ENCODE measurements at places on chromosomes 5 and 9. TPM values are rescaled to one million over a fixed set of nuclear protein-coding genes. Genes with fewer than 3 reads are reported as not detected.

DNA sequence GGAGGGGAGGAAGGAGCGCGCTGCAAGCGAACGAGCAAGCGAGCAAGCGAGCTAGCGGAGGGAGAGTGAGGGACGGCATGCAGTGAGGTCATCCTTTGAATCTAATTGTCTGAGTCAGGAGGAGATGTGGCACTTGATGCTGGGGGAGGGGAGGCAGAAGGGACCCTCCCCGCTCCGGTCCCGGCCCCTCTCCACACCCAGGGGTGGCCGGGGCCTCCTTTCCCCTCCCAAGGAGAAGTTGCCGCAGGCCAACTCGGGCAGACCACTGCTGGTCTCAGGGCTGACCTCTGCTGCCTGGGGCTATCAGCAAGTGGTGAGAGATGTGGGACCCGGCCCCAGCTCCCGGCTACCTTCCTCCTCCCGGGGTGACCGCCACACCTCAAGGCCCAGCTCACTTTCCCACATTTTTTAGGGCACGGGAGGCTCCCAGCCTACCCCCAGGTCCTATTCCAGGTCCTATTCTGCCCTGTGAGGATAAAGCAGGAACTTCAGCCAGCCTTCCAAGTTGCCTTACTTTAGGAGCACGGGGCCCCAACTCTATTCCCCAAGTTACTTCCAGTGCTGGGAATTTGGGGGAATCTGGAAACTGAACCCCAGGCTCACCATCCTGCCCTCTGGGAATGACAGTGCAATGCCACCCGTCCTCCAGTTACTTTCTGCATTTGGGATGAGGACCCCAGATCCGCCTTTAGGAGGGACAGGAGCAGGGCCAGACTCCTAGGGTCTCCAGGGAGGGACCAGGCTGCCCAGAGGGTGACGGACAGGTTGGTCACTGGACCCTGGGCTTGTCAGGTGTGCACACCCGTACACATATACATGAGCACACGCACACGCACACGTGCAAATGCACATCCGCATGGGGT is 11.1 kb downstream of the CNTFR start:
- DNase-seq, result no peak

DNA sequence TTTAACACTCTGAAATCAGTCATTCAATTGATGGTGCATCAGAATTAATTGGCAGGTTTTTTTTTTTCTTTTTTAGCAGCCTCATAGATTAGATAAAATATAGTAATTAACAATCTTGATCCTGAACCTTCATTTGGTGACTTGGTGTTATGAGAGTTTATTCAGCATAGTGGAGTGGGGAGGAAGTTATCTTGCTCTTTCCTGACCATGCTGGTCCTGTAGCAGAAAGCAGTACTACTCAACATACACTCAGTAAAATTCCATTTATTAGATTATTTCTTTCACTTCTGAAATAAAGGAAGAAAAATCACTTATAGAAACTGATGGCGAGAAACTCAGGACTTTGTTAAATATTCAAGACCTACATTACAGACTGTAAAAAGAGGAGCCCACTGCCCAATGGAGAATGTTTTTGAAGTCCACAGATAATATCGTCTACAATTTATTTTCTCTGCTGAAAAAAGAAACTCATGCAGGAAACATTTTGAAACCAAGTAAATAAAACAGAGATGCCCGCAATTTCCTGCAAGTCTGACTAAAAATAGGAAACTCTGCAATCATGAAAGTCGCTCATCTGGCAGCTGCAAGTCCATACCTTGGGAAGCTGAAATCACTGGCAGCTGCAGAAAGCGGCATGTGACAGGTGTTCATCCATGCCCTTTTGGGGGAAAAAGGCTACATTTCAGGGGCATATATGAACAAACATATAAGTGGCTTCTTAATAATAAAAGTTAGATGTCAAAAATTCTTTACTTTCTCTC is 233.2 kb upstream of the RFX3 start:
- no peak for DNase-seq

Gene ENHO
- total RNA-seq, result 0.36 TPM

DNA sequence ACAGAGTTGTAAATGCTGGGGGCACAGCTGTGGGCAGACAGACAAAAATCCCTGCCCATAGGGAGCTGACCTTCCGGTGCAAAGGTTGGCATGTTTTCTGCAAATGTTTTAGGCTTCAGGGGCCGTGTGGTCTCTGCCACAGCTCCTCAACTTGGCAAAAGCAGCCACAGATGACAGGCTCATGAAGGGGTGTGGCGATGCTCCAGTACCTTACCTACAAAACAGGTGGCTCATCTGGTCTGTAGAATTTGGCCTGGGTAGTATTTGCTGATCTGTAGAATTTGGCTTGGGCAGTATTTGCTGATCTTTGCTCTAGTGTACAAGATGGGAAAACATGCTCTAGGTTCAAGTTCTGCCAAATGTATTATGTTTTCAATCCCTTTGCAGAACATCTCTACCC is 283.9 kb downstream of the GADD45G start:
- DNase-seq, result no peak

DNA sequence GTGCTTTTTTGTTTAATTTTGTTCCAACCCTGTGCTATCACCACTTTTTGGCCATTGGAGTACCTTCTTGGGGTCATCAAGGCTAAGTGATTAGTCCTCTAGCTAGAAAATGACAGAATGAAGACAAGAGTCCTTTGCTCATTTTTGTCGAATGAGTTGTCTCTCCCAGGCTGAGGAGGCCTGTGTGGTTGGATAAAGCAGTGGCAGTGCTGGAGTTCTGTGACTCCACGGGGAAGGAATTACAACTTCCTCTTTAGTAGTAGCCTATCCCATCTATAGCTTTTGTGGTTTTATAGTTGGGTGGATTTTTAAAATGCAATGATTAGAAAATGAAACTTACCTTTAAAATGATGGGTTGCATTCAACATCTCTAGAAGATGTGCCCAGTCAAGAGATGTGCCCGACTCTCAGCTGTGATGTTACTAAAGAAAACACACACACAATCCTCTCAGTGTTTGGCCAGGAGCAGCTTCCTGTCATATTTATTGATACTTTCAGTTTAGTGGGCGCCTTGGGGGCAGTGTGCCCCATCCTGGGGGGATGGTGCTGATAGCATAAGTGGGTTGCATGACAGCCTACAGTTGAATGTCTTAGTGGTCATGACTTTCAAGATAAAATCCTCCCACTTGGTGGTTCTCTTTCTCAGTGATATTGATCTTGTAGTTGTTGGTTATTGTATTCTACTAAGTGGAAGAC is 11.9 kb downstream of the OTULINL start:
- peak; percentile 73 for DNase-seq

Gene SLC6A19
- total RNA-seq, result not detected

- DNase-seq, result no peak
Measured at GRCh38 chr5:171816666-171817065, 31.0 kb downstream of the SMIM23 start.

DNA sequence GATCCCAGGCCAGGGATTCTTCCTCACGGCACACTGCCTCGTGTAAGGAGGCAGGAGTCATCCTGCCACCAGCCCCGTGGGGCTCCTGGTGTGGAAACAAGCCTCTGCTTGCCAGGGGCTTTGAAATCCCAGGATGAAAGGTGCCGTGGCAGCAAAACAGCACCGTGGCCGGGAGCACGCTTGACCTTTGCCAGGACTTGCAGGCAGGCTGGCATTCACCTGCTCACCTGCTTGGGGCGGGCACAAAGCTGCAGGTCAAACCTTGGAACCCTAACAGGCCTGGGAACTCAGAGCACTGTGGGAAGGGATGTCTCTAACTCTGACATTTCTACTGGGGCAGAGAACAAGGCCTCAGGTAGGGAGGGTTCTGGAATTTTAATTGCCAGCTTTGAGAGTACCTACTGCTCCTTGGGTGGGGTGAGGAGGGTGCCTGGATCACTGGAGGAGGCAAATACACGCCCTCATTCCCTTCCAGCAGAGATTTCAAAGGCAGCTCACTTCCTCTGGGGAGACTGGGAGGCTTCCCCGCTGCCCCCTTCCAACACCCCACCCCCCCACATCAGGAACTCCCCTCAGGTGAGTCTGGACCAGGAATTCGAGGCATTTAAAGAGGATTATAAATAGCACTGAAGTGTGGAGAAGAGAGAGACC is 45.6 kb upstream of the STXBP1 start:
- DNase-seq, result no peak

DNA sequence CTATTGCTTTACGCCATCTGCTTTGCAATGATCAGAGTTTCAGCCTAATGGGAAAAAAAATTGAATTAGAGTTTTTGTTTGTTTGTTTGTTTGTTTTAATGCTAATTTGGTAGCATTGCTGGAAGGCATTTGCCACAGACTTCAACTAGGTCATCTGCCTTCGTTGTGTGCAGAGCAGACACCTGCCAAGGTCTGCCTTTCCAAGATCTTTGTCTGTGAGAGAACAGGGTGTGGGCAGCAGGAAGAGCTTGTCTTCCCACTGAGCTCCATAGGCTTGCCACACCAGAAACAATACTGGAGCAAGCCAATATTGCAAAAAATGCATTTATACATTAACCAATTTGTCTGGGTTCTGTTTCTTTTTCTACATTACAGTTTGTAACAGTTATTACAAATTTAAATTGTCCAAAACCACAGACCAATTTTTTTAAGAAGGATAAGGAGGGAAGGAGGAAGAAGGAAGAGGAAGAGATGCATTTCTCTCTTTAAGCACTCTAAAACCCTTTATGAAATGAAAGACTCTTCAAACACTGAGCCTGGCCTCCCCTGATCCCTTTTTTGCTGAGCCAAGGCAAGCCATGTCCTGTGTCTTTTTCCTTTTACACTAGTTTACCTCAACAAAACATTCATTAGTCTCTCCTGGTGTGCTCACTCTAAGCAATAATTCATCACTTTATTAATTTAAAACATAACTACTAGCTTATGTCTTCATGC is 210.5 kb downstream of the SNX18 start:
- DNase-seq, result no peak

GRCh38 chr5:174734571-174735497 is 10.5 kb downstream of the MSX2 start:
- DNase-seq, result no peak

- no peak for DNase-seq
Measured at GRCh38 chr5:39013938-39014337, 60.3 kb downstream of the RICTOR start.

Gene KCNT1
- total RNA-seq, result not detected

DNA sequence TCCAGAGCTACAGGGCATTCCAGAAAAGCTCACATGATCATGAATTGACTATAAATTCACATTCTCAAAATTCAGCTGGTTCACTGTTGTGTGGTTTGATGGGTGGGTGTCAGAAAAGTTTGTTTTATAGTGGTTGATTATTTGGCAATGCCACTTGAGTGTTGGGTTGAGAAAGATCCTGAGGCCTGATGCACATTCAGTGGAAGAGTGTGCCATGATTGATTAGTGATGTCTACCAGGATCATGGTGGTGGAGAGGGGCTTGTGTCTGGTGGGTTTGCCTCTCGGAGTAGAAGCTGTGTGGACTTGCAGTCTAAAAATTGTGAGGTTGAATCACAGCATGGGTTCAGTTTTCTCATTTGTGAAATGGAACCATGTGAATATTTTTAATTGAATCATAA is 2.0 kb downstream of the NDUFS6 start:
- no peak for DNase-seq

Gene ST8SIA4
- total RNA-seq, result not detected

GRCh38 chr9:74858751-74859414 is 28.8 kb downstream of the TRPM6 start:
- no peak for DNase-seq

DNA sequence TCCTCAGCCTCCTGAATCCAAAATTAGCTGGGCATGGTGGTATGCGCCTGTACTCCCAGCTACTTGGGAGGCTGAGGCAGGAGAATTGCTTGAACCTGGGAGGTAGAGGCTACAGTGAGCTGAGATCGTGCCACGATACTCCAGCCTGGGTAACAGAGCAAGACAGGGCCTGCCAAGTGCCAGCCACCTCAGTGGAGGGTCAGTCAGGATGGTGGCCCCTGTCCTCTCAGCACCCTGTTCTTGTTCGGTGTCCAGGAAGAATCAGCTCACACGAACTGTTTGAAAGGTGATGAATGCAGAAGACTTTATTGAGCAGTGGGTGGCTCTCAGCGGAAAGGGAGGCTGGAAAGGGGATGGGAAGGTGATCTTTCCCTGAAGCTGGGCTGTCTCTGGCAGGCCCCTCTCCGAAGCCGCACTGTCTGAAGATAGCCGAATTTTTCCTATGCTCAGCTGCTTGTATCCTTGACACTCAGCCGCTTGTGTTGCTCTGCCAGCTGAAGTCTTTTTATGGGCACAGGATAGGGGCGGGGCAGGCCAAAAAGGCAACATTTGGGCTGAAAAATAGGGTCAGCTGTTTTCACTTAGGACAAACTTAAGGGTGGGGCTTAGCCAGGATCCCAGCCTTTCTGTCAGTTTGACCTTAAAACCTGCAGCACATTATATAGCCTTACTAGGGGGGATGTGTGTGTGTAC is 50.9 kb downstream of the UBE2R2 start:
- peak; percentile 11 for DNase-seq

Gene DRD1
- not detected for total RNA-seq

- peak; percentile 80 for DNase-seq
Measured at GRCh38 chr5:89265511-89266179, 382.7 kb upstream of the MEF2C start.

DNA sequence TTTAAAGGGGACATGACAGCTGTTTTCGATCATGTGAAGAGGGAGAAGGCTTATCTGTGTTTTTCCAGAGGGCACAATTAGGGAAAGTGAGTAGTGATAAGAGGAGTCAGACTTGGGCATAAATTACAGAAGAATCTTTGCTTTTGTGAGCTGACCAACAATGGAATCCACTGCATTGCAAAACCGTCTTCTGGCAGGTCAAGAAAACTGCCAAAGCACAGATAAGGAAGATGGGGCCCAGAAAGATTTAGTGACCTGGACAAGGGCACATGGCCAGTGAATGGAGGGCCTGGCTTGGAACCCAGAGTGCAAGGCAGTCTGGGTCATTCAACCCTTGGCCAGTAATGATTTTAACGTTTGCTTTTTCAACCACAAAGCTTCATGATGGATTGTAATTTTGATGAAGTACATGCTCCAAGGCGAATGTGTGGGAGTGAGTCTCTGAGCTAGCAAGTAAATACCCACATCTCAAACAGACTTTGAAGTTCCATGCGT is 153.2 kb upstream of the MAST4 start:
- DNase-seq, result no peak

- DNase-seq, result no peak
Measured at GRCh38 chr5:113427871-113428574, 6.8 kb downstream of the TSSK1B start.

GRCh38 chr5:74174366-74174765 is 466.2 kb downstream of the ENC1 start:
- DNase-seq, result no peak

Gene GBA2
- 23.5 TPM for total RNA-seq

Gene S1PR3
- total RNA-seq, result 25.2 TPM

Gene COL23A1
- not detected for total RNA-seq

DNA sequence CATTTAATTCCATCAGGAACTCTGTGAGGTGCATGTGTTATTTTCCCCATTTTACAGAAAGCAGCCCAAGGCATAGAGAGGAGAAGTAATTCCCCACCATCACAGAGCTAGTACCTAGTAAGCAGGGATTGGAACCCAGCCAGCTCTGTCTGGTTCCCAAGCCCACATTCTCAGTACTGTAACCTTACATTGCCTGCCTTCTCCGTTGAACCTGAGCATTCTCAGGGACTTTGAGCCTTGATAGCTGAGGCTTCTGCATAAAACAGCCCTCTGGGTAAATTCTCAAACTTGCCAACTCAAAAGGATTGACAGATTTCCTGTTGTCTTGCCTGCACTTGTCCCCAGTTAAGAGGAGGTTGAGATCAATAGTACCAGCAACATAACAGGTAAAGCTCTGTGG is 9.2 kb upstream of the GLE1 start:
- DNase-seq, result no peak

- DNase-seq, result no peak
Measured at GRCh38 chr5:44574678-44575077, 185.5 kb upstream of the FGF10 start.

- no peak for DNase-seq
Measured at GRCh38 chr9:4096121-4096520, 203.7 kb downstream of the GLIS3 start.

Gene RNF38
- total RNA-seq, result 14.5 TPM

Measured in HFFc6 (cell line).